Stimulated activated CD4-positive, alpha-beta T cell treated with anti-CD3 and anti-CD28 coated beads, Interleukin-4, amount 100 ng/mL, for 24 hours (primary cell): ENCODE measurements at places on chromosomes 11 and 22.

- DNase-seq, result no peak
Measured at GRCh38 chr22:26740253-26740652, 82.9 kb downstream of the MIAT start.

GRCh38 chr11:109783014-109783413 lies 310.2 kb upstream of the ZC3H12C start:
- no peak for DNase-seq

GRCh38 chr11:72773291-72773690 lies 20.6 kb downstream of the STARD10 start:
- no peak for DNase-seq

DNA sequence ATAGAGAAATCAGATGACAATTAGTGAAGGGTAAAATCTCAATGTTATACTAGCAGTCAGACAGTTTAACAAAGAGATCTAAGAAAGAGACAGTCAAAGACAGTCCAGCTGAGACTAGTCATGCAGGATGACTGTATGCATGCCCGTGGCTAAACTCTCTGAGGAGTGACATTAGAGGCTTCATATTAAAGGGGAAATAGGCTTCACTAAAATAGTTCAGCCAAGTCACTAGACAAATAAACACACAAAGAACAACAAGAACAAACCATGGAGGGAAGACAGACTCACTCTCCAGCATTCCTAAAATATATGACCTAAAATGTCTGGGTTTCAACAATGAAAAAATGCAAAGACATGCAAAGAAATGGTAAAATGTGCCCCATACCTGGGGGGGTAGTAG lies 18.6 kb upstream of the APLNR start:
- DNase-seq, result no peak

GRCh38 chr22:27573280-27574001 lies 228.1 kb downstream of the MN1 start:
- no peak for DNase-seq

DNA sequence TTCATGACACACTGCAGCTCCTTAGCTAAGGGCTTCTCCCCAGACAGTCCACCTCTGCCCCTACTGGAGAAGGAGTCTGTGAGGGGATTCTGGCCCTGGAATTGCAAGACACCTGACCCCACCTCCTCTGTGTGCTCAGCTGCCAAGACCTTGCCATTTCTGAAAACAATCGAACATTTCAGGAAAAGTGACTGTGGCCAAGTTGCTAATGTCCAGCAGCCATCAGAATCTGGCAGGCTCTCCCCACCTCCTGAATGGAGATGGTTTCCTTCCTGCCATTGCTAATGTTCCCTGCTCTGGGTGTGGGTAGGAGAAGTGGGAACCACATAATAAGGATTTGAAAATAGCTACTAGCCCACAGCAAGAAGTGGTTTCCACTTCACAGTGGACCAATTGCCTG lies 127.2 kb upstream of the ALX4 start:
- DNase-seq, result no peak

- DNase-seq, result no peak
Measured at GRCh38 chr22:43824724-43825420, 12.8 kb upstream of the EFCAB6 start.

GRCh38 chr11:113249786-113250185 lies 64.6 kb upstream of the TTC12 start:
- DNase-seq, result no peak

DNA sequence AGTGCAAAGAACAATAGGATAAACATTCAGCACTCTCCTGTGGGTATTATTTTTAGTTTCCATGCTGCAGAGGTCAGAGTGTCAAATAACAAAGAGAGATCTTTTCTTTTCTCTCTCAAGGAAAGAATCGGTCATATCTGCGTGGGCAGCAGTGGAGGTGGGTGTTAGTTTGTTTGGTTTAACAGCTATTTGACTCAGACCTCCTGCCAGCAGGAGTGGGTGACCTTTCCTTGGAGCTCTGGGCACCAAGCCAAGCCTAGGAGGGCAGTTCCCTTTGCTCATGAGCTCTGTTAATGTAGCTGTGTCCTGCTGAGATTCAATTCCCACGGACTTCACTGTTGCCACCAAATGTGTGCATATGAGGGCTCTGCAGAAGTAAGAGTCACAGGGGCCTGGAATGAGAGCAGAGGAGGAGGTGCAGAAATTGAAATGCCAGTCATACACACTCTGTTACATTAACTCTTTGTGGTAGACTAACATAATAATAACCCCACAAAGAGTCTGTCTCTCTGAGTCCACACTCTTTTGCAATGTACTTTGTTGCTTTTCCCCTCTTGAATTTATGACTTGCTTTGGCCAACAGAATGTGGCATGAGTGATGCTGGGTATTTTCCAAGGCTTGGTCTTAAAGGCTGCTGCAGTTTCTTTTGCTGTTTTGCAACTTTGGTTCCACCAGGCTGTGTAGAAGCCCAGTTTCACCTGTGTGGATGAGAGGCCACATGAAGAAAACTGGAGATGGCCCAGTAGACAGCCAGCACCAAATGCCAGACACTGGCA lies 76.0 kb upstream of the GRK3 start:
- peak; percentile 53 for DNase-seq

DNA sequence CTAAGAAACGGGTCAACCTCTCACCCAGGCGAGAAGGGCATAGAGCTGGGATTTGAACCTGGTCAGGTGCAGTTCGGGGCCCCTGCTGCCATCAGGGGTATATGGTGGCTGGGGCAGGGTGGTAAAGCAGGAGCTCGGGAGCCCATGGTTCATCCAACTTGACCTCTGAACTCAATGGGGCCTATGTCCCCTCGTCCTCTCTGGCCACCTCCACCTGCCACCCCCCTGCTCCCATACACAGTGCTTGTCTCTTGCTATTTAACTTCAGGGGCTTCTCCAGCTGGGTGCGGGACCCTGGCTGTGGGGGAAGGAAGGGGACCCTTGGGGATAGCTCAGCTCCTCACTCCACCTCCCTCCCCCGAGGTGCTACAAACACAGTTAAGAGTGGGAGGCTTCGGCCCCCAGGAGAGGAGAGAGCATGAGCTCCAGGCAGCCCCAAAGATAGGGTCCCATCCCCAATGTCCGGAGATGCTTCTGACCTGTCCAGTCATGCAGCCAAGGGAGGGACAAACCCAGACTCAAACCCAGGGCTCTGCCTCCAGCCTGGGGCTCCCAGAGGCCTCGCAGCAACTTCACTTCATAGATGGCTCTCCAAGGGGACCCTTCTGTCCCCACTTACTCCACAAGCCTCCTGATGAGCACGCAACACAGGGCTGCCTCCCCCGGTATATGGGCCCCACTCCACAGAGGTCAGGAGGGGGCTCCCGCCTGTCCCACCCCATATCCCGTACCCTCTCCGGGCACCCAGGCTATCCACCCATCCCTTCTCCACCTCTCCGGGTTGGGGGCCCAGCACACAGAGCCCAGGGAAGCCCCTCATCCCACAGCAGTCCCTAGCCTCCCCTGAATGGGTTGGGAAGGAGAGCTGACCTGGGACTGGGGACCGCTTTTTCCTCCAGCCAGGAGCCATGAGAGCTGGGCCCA lies 712 bp downstream of the IL2RB start:
- no peak for DNase-seq

DNA sequence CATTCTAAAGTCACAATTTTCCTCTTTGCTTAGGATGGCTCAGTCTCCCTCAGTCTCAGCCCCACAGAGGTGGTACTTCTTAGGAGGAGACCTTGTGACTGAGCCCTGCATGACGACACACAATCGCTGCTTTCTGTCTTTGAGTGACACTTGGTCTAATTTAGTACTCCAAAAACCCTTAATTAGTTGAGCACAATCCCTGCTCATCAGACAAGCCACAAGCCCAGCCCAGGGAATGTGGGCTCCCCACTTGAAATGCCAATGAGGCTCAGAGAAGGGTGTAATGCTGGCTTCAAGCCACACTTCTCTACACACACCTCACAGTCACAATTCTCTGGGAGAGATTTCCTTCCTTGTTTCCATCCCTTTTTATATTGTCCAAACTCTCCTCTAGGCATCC lies 101.8 kb downstream of the FEZ1 start:
- no peak for DNase-seq

GRCh38 chr22:27641049-27641795 lies 160.3 kb downstream of the MN1 start:
- DNase-seq, result no peak

- no peak for DNase-seq
Measured at GRCh38 chr11:128928400-128928799, 14.3 kb downstream of the TP53AIP1 start.

DNA sequence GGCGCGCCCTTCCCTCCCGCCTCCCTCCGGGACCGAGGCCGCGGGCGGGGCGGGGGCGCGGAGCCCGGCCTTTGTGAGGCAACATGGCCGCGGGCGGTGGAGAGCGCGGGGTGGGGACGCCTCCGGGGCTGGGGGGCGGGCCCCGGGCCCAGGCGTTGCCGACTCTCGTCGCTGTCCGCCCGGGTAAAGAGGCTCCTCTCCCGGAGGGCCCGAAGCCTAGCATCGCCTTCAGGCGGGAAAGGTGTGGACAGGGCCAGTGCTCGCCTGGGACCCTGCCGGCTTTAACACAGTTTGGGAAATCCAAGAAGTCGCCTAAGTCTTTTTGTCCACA lies 369 bp downstream of the DGCR8 start:
- DNase-seq, result peak; percentile 68

DNA sequence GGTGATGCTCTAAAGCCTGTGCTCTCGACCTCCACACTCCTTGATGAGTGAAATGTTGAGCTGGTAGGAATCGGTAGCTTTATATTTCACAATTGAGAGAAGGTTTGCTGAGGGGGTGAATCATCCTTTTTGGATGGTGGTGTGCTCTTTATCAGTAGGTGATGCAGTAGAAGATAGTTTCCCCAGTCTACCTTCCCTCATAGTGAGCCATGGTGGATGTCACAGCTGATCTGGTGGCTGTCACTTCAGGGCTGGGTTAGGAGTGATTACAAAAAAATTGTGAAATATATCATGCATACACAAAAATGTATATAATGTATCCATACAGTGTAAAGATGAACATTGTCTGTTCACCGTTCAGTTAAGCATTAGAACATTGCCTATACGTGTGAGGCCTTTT lies 105.3 kb downstream of the GRAMD1B start:
- no peak for DNase-seq

GRCh38 chr11:110738641-110739040 lies 26.4 kb upstream of the ARHGAP20 start:
- DNase-seq, result no peak

DNA sequence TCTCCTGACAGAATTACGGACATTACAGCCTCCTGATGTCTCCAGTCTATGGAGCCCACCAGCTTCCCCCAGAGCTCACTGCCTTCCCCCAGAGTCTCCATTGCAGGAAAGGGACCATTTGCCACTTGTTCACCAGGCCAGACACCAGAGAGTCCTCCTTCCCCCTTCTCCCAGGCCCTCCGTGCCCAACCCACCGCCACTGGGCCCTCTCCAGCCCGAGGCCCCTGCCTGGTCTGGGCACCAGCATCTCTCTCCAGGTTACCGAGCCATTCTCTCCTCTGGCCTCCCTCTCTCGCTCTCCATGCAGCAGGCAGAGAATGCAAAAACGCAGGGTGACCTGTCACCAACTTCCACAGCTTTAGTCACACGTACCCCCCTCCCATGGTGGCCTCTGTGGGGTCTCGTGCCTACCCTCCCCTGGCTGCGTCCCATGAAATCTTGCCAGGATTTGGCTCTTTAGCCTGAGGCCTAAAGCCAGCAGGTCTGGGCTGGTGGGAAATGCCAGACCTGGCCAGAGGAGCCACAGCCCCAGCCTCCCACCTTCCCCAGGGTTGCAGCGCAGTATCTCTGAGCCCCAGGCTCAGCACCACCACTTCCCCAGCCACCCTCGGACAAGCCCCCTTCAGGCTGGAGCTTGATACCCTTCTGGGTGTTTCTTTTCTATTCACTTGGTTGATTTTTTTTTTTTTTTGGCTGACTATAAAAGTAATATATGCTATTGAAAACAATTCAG lies 6.8 kb upstream of the SERPINH1 start:
- DNase-seq, result no peak

DNA sequence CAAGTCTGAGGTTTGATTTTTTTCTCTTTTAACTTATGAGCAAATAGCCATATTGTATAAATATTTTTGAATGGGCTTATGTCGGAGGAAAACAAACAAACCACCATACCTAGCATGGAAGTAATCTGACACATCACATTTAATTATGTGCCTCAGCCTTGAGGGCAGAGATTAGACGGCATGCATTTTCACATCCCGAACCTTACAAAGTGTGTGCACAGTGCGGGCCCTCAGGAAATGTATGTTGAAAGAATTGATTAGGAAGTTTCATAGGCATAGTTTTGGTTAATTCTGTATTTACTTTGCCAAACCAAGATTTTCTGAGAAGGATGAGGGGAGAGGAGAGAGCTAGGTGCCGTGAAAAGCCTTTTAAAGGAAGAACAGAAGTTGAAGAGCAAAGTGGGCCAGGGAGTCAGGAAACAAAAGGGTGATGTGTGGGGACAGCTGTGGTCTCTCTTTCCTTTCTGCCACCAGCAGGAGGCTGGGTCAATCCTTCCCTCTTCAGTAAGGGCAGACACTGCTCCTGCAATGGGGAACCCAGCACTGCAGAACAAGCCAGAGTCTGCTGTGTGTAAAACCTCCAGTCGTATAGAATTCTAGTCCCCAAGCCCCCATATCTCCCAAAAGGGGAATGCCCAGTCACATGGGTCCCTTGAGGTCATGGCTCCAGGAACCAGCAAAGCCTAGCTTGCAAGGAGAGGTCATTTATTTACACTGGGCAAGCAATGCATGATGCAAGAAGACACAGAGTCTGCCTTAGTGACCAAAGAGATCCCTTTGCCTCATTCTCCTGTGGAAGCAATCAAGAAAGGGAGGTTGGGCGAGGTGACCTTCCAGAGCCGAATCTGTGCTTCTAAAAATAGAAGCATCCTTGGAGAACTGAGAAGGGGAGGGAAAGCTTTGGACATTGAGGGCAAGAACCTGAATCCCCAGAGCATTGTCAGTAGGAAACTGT lies 71.1 kb upstream of the OLFML1 start:
- no peak for DNase-seq

- no peak for DNase-seq
Measured at GRCh38 chr11:121105481-121106195, 4.6 kb downstream of the TECTA start.

DNA sequence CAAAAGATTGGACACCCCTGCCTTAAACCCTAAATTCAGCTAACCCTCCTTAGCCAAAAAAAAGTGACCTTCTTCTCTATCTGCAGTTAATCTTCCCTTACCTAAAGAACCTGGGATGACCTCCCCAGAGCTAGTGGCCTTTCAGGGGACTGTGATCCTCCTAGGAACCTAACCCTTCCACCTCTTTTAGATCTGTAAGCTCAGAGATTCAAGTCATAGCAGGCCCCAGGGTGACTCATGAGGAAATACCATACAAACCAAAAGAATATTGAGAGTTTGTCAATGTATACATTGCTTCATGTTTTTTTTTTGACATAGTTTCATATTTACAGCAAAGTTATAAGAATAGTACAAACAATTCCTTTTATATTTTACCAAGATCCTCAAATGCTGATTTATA lies 38.3 kb upstream of the CXCR5 start:
- DNase-seq, result peak; percentile 7

DNA sequence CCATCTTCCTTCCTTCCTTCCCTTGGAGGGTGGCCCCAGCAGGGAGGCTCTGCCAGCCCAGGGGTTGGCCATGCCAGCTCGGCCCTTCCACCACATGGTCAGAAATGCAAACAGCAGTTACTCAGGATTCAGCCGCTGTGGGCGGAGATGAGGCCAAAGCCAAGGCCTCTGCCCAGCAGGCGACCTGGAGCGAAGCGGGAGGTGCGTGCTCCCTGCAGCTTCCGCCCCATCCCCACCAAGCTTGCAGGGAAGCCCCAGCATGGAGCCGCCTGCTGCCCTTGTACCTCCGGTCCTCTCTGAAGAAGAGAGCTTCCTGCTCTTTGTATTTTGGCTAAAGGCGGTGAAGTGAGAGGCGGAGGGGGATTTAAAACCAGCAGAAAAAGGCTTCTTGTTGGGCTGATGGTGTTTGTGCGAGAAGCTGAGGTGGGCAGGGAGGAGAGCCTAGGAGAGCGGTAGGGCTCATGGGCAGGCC lies 50.4 kb downstream of the ANO1 start:
- no peak for DNase-seq
